Activated CD4-positive, alpha-beta T cell treated with anti-CD3 and anti-CD28 coated beads, Interleukin-2, amount 50 U/mL, for 24 hours (primary cell): ENCODE measurements at places on chromosomes 7 and 10.
A peak's percentile ranks its signal among the peaks of the same experiment; 100 is the strongest.

GRCh38 chr7:28919510-28919909 lies 38.6 kb downstream of the TRIL start:
- no peak for DNase-seq

GRCh38 chr10:20954519-20954918 lies 57.4 kb upstream of the NEBL start:
- DNase-seq: no peak

- DNase-seq: peak; percentile 87
Observed at GRCh38 chr10:97318772-97319651, at the start of gene FRAT1. TSS of gene FRAT1 (plus strand) at chr10:97319271. CDS start at chr10:97319454, 183 bp downstream.

DNA sequence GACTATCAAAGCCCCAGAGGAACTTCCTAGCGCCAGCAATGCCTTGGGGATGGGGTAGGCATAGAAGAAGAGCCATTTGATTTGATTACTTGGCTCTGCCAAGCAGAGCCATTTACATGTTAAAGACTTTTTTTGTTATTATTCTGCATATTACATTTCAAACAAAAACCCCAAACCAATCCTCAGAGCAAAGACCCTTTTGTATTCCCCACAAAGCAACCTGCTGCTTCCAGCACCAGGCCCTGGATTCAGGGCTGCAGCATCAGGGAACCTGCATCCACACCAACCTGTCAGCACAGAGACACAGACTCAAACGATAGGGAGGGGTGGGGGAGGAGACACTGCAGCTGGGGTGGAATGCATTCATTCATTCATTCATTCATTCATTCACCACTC lies 73.2 kb downstream of the GRID1 start:
- DNase-seq: no peak

GRCh38 chr10:12966067-12966466 lies 35.4 kb downstream of the CCDC3 start:
- no peak for DNase-seq

- no peak for DNase-seq
Observed at GRCh38 chr7:150447966-150448788, 2.3 kb upstream of the GIMAP8 start.

- DNase-seq: no peak
Observed at GRCh38 chr7:22601408-22601807, 101.4 kb upstream of the STEAP1B start.

GRCh38 chr7:26533217-26533616 lies 241.6 kb downstream of the SNX10 start:
- DNase-seq: no peak

GRCh38 chr7:55084307-55084706 lies 65.5 kb downstream of the EGFR start:
- DNase-seq: no peak

- DNase-seq: no peak
Observed at GRCh38 chr10:99389729-99390480, 40.5 kb downstream of the GOT1 start.

DNA sequence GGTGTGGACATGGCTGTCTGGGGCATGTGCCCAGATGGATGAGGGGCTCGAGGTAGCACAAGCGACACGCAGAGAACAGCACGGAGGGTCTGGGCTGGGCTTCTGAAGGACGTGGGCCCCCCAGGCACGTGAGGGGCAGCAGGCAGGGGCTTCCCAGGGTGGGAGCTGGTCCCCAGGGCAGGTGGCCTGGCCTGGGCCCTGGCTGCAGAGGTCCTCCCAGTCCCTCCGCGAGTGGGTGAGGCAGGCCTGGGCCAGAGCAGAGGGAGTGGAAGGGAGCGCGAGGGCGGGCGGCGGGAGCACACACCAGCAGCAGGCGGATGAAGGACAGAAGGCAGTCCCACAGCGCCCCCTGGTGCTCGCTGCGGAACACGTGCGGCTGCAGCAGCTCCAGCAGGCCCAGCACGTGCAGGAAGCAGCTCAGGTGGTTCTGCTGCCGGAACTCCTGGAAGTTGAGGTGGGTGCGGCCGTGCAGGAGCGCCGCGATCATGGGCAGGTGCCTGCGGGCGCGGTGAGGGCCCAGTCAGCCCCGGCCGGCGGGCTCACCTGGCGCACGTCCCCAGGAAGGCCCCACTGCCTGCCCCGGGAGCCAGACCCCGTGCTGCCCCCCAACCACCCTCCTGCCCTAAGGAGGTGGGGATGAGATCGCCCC lies 14.7 kb upstream of the MICALL2 start:
- peak; percentile 80 for DNase-seq

DNA sequence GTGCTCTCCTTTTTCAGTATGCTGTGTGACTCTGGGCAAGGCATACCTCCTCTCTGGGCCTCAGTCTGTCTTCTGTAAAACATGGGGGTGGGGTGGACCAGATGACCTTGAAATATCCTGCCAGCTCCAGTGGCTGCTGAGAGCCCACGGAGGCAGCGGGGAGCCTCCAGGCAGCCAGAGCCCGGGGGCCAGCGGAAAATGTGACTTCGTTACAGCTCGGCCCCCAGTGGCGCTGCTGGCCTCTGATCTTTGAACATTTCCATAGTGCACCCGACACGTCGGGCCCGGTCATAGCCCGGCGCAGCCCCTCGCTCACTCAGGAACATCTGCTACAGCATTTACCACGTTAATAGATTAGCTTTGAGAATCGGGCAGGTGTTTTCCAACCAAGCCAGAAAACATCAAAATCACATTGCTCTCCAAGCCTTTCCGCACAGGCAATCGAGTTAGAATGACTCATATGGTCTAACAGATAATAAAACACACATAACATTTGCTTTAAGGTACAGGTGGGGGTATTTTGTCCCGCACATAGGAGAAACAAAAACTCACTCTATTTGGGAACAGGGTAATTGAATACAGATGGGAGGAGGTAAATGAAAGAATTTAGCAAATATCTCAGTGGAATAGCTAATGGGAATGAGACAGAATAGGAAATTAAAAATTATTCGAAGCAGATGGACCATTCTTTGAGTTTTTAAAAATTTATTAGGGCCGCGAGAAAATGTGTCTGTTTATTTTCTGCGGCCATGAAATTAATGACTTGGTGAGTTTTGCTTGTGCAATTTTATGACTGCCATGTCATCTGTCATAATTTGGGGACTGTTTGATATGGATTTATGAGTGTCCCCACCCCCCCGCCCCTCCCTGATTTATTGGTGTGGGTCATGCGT lies 26.3 kb upstream of the COMTD1 start:
- no peak for DNase-seq

- DNase-seq: no peak
Observed at GRCh38 chr7:96328016-96328415, 6.1 kb upstream of the SLC25A13 start.

DNA sequence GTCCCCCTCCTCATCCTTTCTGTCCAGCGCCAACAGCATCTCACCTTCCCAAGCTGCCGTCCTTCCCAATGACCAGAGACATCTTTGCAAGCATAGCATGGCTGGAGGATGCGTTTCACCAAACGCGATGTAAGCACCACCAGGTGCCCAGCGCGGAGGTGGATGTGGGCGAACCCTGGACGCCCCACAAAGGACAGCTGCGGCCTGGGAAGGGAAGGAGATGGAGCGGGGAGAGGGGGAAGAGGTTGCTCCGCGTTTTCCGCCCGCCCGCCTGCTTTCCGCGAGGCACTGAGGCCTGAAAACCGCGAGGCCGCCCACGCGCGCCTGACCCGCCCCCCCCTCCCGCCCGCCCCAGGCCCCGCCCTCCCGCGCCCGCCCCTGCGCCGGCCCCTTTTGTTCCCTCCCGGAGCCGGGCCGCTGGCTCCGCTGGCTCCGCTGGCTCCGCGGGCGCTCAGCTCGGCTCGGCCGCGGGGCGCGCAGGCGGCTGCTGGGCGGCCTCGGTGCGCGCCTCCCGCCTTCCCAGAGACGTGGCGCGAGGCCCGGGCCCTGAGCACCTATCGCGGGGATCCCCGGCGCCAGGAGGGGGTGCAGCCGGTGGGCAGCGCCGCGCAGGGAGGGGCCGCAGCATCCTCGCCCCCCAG lies at the start of gene CLIP2:
TSS of gene CLIP2 (plus strand) at position 390 of the 641 bp plus-strand sequence. CDS start 28,140 bp downstream, outside the sequence.
- peak; percentile 65 for DNase-seq

DNA sequence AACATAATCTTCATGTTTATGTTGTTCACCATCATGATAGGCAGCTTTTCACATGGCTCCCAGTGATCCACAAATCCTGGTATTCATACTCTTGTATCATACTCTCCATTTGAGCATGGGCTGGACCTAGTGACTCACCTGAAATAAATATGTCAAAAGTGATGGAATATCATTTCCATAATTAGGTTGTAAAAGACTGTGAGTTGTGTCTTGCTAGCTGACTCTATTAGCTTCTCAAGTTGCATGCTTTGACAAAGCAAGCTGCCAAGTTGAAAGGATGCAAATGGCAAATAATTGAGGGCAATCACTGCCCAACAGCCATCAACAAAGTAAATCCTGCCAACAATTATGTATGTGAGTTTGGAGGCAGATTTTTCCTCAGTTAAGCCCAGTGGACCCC lies 300.4 kb downstream of the AHR start:
- no peak for DNase-seq
